ENCODE measurements at places on chromosomes 4 and X.

DNA sequence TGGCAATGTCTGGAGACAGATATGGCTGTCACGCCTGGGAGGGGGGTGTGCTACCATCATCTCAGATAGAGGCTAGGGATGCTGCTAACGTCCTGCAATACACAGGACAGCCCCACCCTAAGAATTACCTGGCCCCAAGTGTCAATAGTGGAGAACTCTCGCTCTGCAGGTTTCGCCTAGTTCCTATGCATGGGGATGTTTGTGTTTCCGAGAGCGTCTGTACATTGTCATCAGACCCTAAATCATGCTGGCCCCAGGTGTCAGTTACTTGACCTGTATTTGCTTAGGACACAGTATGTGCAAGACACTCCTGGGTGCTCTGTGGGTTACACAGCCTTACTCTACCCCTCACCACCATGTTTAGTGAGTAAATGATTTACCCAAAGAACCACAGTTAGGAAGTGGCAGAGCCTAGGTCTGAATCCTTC lies 90.8 kb downstream of the AFF1 start:
- no peak for DNase-seq

- peak; percentile 94 for DNase-seq
Measured at GRCh38 chr4:53321151-53321983, 44.5 kb downstream of the SCFD2 start.

DNA sequence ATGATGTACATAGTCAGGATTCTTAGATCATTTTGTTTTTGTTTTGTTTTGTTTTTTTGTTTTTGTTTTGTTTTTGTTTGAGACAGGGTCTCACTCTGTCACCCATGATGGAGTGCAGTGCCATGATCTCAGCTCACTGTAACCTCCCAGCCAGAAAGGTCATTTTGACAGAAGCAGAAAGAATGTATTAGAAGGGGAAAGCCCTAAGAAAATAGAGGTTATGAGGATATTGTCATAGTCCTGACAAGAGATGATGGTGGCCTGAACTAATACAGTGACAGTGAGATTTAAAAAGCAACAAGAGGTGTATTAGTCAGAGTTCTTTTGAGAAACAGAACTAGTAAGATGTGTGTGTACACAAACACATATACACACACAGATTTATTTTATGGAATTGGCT lies 503.3 kb downstream of the RPA4 start:
- DNase-seq = no peak

GRCh38 chr4:17921451-17921850 lies 100.1 kb downstream of the LCORL start:
- no peak for DNase-seq

DNA sequence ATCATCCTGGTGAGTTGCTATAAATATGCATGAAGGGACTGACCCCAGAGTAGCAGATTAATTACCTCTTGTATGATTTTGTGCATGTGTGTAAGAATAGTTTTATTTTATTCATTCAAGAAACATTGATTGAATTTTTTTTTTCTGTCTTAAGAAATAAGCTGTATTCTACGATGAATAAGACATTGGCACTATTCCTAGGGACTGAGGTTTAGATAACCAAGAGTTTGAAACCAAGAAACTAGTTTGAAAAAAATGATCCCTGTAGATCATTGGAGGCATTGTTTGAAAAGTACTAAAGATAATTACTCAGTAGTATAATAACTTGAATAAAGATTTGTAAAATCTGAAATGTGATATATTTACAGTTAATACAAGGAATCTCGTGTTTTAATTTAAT lies 1086.9 kb downstream of the PCDH7 start:
- no peak for DNase-seq

Measured in dermis blood vessel endothelial cell (primary cell).